ENCODE measurements at places on chromosomes 13 and 19.
A peak's percentile ranks its signal among the peaks of the same experiment; 100 is the strongest.

- no peak for DNase-seq
Measured at GRCh38 chr19:3274245-3274941, 49.9 kb downstream of the CELF5 start.

GRCh38 chr19:8577247-8577646 lies at the start of gene MYO1F:
MYO1F (minus strand) TSS chr19:8577442; CDS start chr19:8577309, 133 bp downstream.
- DNase-seq: no peak

- no peak for DNase-seq
Measured at GRCh38 chr13:48625413-48626076, 28.2 kb upstream of the CYSLTR2 start.

GRCh38 chr13:101398920-101399319 lies 17.4 kb downstream of the NALCN start:
- DNase-seq: no peak

DNA sequence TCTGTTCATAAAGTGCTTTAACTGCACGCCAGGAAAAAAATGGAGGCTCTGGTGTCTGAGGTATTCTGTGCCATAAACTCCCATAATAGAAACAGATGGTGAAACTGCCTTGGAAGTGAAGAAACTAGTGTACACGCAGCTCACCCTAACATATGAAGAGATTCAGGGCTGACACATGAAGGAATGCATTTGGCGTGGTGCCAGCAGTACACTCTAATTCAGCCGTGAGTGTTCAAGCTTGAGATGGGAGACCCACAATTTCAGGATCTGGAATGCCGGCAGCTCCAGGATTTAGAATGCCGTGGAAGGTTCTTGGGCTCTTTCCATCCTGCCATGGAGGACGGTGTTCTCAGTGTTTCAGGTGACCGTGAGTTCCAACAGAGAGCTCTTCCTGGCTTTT lies 478.4 kb downstream of the TSHZ3 start:
- DNase-seq: no peak

- DNase-seq: no peak
Measured at GRCh38 chr13:76677043-76677442, 209.2 kb downstream of the KCTD12 start.

DNA sequence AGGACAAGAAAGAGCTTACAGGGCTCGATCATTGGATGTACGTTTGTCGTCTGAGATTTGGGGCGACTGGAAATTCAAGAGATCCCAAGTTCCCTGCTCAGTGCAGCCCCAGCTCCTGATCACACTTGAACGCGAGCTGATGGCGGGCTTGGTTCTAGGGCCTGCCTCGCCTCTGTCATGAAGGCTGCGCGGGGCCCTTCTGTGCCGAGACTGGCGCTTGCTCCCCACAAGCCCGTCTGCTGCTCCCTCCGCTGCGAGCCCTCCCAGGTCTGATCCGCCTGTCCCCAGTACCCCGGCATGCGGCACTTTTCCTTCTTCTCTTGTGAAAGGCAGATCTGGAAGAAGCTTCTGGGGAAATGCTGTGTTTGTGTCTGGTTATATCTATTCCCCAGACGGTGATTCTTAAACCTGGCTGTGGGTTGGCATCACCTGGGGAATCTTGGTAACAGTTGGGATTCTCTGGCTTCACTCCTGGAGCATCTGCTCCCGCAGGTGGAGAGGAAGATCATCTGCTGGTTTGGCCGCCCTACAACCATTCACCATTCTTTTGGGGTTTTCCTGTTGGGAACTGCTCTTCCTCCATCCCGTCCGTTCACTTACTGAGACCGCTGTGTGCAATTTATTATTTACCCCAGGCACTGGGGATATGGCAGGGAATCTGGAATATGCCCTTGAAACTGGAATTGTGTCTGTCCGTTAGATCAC lies 43.6 kb downstream of the SIPA1L3 start:
- DNase-seq: no peak

- DNase-seq: no peak
Measured at GRCh38 chr19:7779631-7780486, 16.8 kb downstream of the CLEC4M start.

GRCh38 chr19:49852631-49853126 lies 1.7 kb downstream of the PTOV1 start:
- no peak for DNase-seq

- no peak for DNase-seq
Measured at GRCh38 chr13:27135023-27135422, 36.6 kb downstream of the USP12 start.

- no peak for DNase-seq
Measured at GRCh38 chr19:3479834-3480215, 500 bp downstream of the SMIM24 start.

- DNase-seq: no peak
Measured at GRCh38 chr13:95251641-95252040, 49.6 kb downstream of the ABCC4 start.

DNA sequence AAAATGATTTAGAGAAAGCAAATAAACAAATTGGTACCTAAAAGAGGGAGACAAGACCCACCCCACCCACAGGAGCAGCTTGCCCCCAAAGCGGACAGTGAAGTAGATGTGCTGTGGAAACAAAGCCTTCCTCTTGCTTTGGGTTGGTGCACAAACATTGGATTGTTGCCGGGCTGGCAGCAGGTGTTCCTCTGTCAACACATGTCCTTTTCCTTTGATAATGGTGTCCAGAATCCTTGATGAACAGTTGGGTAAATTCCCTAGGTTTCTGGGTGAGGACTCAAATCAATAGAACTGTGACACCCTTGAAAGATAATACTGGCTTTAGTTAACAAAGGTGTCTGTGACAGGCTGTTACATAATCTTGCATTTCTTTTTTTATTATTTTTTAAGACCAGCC lies 311.8 kb downstream of the SPRY2 start:
- no peak for DNase-seq

DNA sequence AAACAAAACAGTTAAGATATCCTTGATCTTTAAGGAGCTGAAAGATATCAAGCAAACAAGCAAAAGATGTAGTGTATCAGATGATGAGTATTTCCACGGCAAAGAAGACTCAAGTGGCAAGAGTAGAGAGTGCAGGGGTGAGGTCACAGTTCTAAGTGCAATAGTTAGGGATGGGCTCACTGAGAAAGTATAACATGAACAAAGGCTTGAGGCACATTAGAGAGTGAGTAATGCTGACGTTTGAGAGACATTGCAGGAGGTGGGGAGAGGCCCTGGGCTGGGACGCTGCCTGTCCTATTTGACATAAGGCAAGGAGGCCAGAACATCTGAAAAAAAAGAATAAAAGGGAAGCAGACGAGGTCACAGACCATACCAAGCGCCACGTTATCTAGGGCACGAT lies 1.4 kb downstream of the DUXA start:
- no peak for DNase-seq

- no peak for DNase-seq
Measured at GRCh38 chr13:112784811-112785482, 95.1 kb downstream of the ATP11A start.

DNA sequence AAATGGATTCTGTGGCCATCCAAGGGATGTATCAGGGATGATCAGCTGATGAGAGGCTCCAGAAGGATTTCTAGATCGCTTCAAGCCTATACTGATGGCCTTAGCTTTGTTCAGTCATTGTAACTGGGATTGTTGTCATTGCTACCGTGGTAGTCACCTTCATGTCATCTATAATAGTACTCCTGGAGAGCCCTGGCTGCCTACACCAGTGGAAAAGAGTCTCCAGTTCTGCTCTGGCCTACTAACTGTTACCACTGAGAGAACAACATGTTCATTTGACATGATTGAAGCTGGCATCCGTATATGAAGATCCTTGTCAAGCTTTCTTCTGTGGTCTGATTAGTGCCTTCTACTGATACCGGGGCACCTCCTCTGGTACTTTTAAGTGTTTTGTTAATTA lies 131.3 kb downstream of the B3GLCT start:
- no peak for DNase-seq

DNA sequence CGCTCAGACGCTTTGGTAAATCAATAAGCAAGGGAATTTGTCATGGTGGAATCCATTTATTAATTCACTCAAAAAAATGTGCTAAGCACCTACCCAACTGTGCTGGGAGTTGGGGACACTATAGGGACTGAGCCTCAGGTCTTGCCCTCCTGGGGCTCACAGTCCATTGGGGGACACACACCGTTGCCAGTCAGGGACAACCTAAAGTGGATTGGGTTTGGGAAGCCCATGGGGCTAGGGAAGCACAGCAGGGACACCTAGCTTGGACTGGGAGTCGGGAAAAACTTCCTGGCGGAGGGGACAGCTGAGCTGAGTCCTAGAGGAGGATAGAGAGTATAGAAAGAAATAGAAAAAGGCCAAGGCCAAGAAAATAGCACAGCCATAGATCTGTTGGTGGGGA lies 8.5 kb downstream of the FOSB start:
- DNase-seq: no peak

GRCh38 chr19:38833092-38833425 lies 1.5 kb upstream of the ECH1 start:
- no peak for DNase-seq

GRCh38 chr19:55467236-55468053 lies 2.9 kb upstream of the C19orf85 start:
- DNase-seq: peak; percentile 45

GRCh38 chr19:12521996-12522395 lies 29.3 kb downstream of the ZNF564 start:
- no peak for DNase-seq

DNA sequence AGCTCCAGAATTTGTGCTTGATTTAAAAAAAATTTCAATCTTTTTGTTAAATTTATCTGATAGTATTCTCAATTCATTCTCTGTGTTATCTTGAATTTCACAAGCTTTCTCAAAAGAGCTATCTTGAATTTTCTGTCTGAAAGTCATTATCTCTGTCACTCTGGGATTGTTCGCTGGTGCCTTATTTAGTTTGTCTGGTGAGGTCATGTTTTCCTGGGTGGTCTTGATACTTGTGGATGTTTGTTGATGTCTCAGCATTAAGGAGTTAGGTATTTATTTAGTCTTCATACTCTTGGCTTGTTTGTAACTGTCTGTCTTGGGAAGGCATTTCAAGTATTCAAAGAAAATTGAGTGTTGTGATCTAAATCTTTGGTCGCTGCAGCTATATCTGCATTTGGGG lies 106.3 kb downstream of the TNFSF13B start:
- no peak for DNase-seq

- DNase-seq: no peak
Measured at GRCh38 chr13:105403086-105403485, 1132.4 kb downstream of the EFNB2 start.

- no peak for DNase-seq
Measured at GRCh38 chr13:113650275-113650674, 7.7 kb downstream of the ATP4B start.

DNA sequence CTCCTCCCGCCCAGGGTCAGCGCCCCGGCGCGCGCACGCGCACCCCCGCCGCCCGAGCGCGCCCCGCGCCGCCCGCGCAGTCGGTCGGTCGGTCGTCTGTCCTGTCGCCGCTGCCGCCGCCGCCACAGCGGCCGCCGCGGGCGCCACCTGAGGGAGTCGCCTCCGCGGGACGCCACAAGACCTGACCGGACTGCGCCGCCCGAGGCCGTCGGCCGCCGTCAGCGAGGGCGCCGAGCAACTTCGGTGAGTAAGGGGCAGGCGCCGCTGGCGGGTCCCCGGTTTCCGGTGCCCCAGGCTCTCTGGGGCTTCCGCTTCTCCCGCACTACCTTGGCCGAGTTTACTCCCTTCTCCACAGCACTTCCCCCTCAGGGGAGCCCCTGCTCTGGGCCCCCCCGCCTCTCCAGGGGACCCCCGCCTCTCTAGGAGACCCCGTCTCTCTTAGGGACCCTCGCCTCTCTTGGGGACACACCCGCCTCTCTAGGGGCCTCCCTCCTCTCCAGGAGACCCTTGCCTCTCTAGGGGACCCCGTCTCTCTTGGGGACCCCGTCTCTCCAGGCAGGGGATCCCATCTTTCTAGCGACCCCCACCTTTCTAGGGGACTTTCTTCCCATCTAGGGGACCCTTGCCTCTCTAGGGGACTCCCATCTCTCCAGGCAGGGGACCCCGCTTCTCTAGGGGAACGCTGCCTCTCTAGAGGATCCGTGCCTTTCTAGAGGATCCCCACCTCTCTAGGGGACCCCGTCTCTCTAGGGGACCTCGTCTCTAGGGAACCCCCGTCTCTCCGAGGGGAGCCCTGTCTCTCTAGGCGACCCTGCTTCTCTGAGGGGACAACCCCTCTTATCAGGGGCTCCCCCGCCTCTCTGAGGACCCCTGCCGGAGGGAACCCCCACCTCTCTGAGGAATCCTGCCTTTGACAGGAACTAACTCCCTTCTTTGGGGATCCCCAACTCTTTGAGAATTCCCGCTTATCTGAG lies 19.3 kb upstream of the GATAD2A start:
- DNase-seq: no peak

GRCh38 chr13:110553417-110553816 lies 8.1 kb downstream of the RAB20 start:
- no peak for DNase-seq

- no peak for DNase-seq
Measured at GRCh38 chr19:17860331-17860992, 752 bp downstream of the RPL18A start.

- no peak for DNase-seq
Measured at GRCh38 chr19:11264452-11265176, 2.3 kb upstream of the DOCK6 start.

DNA sequence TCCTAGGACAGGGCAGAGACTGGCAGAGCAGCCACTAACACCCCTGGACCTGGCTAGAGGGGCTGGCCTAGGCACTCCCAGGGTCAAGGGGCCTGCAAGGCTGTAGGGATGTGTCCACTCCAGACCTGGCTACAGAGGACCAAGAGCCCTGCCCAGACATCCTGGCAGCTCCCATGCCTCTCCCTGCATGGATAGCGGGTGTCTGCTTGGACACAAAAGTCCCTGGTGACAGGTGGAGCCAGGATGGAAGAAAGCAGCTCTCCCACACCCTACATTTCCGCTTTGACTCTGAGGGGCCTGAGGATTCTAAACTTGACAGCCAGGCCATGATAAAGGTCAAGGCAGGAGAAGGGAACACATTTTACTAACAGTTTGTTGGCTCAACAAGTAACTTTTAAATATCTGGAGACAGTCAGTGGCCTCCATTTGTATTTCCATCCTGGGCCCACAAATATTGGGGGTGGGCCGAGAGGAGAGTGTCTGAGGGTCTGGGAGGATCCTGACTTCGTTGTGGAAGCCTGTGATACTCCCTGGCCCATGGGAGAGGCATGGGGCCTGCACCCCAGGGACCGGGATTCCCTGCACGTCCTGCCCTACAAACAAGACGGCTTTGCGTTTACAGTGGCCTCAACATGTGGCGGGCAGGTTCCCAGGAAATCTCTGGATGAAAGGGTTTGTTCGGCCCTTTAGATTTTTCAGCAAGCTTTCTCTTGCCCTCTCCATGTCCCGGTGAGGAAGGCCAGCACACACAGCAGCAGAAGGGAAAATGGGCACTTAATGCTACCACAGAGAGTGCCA lies 19.8 kb upstream of the SLC7A9 start:
- no peak for DNase-seq

- no peak for DNase-seq
Measured at GRCh38 chr19:38544569-38545315, 73.0 kb downstream of the MAP4K1 start.

- no peak for DNase-seq
Measured at GRCh38 chr13:99256709-99257108, 1.5 kb downstream of the GPR18 start.

Measured in activated CD4-positive, CD25-positive, alpha-beta regulatory T cell treated with anti-CD3 and anti-CD28 coated beads, Interleukin-2, amount 50 U/mL, for 16 hours (primary cell).